ENCODE measurements at places on chromosomes 2 and 18.

GRCh38 chr2:85719609-85720240 is 25.6 kb downstream of the GNLY start:
- DNase-seq = no peak

GRCh38 chr2:222878877-222879603 is 18.2 kb downstream of the ACSL3 start:
- peak; percentile 26 for DNase-seq

GRCh38 chr2:188117706-188118105 is 174.0 kb upstream of the GULP1 start:
- no peak for DNase-seq

- no peak for DNase-seq
Observed at GRCh38 chr2:217703102-217703501, 299.7 kb downstream of the TNS1 start.

- DNase-seq = no peak
Observed at GRCh38 chr2:44975571-44976450, 33.4 kb downstream of the SIX2 start.

GRCh38 chr2:196205011-196205766 is 33.8 kb upstream of the STK17B start:
- no peak for DNase-seq

DNA sequence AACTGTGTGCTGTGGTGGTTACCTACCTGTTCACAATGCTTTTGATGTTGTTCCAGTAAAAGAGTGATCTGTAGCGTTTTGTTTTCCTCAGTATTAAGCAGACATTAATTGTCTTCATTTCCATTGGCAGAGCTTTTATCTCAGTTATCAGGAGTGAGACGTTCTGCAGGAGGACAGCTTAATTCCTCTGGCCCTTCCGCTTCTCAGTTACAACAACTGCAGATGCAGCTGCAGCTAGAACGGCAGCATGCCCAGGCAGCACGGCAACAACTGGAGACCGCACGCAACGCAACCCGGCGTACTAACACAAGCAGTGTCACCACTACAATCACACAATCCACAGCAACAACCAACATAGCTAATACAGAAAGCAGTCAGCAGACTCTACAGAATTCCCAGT is 78.3 kb downstream of the KCMF1 start:
- DNase-seq = no peak

GRCh38 chr2:28322051-28322450 is 70.6 kb upstream of the FOSL2 start:
- no peak for DNase-seq

DNA sequence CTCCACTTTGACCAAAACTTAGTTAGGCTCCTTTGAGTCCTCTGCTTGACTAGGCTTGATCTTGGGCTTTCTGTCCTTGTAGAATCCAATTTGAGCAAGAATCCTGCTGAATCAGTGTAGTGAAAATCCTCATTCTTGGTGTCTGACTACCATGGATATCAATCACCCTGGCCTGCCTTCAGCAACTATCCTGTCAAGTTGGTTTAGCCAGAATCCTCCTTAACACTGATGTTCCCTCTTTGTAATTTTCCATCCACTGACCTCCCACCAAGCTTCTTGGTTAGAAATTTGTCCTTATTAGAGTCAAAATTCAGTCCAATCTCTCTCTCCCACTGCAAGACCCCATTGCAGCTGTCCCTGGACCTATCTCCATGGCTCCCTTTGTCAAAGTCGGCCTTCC is 494 bp upstream of the RBM45 start:
- no peak for DNase-seq

GRCh38 chr2:215847718-215848117 is 165.6 kb downstream of the MREG start:
- no peak for DNase-seq

DNA sequence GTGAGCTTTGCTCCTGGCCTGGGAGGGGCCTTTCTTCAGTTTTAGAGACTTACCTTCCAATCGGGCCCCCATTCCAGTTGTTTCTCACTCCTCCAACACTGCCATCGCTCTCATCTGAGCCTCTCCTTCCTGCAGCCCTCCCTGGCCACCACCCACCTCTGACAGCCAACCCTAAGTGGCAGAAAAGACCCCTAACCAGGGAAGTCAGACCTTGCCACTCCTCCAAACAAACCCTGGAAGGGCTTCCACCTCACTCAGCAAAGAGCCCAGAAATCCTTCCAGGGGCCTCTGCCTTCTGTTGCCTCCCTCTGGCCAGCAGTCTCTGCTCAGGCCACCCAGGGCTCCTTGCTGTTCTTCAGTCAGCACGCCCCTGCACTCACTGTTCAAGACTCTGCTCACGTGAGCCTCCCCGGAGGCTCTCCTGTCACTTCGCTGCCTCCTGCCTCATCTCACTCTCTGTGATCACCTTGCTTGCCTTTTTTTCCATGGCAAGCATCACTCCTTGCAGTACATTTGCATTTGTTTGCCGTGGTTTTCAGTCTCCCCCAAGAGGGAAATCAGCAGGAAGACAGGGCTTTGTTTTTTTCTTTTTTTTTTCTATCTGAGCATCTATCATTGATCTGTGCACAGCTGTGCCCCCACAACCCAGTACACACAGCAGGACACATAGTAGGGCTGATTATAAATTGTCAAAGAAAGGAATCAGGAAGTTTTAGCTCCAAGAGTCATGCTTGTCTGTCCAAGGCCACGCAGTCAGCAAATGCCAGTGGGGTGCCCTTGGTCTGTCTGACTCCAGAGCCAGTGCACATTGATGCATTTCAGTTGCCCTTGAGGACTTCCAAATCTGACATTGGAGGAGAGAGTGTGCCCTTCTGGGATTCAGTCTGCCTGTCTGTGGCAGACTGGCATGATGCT is 83.9 kb downstream of the INHBB start:
- peak; percentile 19 for DNase-seq

GRCh38 chr2:216714376-216714775 is 19.0 kb upstream of the IGFBP5 start:
- DNase-seq = no peak

- peak; percentile 45 for DNase-seq
Observed at GRCh38 chr18:25561918-25562317, 210.0 kb upstream of the ZNF521 start.

DNA sequence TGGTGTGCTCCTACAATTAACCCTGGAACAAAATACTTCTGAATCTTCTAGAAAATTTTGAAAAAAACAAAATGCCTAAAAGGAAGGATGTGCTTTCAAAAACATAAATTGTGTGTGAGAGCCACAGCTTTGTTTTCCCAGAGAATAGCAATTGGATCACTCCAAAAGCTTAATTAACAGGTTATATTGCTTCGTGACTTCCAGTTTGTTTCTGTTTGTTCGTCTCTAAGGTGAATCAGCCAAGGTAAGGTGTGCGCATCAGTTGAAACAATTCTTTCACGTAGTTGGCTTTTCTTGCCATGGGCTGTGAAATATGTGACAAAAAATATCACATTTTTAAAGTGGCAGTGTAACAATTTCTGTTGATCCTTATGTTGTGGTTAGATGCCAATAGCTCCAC is 90.3 kb upstream of the BARD1 start:
- DNase-seq = peak; percentile 38

DNA sequence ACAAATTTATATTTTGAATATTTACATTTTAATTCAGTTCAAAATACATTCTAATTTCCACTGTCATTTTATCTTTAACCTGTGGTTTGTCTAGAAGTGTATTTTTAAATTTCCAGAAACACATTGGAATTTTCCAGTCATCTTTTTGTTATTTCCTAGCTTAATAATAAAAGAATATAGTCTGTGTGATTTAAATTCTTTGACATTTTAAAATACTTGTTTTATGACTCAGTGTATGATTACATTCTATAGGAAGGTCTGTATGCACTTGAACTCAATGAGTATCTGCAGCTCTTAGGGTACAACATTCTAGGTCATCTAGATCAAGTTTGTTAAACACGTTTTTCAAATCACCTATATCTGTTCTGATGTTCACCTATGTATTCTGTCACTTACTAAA is 88.3 kb upstream of the MBOAT2 start:
- DNase-seq = no peak

DNA sequence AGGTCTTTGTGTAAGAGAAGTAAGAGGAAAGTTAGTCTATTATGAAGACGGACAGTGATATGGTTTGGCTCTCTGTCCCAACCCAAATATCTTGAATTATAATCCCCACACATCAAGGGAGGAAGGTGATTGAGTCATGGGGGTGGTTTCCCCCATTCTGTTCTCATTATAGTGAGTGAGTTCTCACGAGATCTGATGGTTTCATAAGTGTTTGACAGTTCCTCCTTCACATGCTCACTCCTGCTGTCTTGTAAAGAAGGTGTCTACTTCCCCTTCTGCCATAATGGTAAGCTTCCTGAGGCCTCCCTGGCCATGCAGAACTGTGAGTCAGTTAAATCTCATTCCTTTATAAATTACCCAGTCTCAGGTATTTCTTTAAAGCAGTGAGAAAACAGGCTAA is 67.6 kb downstream of the NEURL3 start:
- DNase-seq = no peak

DNA sequence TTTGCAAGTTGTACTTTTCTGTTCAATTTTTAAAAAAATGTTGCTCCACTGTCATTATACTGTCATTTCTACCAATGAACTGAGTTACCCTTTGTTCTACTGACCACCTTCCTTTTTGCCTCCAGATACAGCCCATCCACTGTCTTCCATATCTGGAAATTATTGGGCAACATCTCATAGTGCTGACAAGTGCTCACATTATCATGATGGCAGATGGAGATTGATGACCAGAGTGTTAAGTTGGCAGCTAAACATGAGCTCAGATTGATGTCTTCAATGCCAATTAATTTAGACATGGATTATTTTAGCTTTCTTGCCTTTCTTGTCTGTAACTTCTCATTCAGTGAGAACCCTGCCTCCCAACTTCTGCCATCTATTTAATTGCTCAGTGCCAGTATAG is 76.6 kb downstream of the KIAA1328 start:
- no peak for DNase-seq

DNA sequence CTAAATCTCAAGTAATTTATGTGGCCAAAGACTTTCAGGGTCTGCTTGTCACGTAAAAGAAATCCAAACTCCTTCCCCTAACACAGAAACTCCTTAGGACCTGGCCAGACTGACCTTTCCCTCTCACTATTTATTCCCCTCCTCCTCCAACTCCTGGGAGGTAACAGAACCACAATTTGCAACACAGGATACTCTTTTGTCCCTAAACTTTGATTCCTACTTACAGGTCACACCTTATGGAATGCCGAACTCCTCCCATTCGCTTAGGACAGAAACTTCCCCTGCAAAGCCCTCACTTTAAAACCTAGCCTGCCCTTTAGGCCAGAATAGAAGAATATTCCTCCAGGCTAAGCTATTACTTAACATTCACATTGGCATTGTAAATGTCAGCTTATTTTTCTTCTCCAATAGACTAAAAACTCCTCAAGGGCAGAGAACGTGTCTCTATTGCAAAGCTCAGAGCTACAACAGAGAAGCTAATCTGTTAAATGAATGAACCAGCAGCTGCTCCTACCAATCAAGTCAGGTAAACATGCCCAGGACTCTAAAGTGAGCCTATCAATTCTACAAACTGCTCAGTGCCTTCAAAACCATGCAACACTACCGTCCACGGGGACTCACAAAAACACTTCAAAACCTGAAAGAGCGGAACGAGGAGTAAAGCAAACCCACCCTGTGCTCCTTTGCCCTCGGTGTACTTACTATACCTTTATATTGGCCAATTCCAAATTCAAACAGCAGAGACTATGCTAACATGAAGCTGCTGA is 6.1 kb downstream of the INO80D start:
- DNase-seq = no peak

DNA sequence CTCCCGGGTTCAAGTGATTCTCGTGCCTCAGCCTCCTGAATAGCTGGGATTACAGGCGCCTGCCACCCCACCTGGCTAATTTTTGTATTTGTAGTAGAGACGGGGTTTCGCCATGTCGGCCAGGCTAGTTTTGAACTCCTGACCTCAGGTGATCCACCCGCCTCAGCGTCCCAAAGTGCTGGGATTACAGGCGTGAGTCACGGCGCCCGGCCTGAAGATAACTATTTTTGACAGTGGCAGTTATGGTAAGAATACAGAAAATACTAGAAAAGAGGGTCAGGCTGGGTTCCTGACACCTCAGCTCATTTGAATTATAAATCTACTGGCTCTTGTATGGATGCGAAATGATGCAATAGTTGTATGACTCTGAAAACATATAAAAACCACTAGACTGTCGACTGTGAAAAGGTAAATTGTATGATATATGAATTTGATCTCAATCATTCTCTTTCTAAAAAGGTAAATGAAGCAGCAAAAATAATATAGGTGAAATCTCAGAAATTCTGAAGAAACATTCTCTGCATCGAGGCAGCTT is 11.1 kb upstream of the DGKD start:
- DNase-seq = no peak

DNA sequence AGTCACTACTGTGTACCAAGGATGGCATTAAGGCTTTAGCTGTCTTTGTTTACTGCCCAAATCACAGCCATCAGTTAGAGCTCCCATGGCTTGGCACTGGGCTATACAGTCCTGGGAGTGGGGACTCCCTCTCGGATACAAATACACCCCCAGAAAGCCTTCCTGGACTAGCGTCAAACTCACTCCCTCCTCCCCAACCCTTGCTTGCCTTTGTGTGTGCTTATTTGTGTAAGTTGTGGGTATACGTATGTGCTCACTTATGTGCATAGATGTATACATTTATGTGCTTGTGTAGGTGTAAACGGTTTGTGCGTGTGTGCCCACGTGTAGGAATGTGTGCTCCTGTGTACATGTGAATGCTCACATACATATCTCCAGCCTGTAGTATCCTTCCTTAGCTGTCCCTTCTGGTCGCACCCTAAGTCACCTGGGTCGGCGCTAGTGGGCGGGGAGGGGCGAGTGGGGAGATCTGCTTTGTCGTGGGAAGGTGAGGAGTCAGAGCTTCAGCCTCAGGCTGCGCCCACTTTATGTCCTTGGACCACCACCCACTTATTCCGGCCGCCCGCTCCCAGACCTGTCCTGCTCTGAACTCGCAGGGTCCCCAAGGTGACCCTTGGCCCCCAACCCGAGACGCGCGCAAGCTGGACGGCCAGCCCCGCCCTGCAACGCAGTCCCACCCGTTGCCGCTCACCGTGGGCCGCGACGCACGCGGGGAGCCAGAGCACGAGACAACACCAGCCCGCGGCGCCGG is 461 bp downstream of the PRADC1 start:
- peak; percentile 33 for DNase-seq

DNA sequence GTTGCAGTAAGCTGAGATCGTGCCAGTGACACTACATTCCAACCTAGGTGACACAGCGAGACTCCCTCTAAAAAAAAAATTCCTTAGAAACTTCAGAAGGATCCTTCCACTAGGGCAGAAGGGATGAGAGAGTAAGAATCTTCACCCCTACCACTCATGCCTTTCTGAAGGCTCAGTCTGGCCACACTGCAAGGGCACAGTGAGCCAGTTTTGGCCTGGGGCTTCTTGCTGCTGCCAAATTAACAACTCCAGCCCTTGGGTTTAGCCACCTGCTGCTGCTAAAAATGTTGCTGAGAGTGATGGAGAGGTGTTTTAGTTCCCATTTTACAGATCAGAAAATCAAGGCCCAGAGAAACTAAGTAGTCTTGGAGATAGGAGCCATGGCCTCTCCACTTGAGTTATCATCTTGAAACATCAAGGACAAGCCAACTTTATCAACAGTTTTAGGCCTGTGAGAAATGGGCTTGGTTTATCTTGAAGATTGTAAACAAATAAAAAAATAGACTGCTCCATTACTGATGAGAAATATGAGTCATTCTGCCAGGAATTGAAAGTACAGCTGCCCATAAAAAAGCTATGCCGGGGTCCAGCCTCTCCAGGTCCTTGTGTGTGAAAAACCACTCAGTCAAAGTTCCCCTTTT is 31.9 kb upstream of the CASP8 start:
- DNase-seq = no peak

Data from NCI-H69 (cell line).